ENCODE measurements at places on chromosomes 5 and 9.

DNA sequence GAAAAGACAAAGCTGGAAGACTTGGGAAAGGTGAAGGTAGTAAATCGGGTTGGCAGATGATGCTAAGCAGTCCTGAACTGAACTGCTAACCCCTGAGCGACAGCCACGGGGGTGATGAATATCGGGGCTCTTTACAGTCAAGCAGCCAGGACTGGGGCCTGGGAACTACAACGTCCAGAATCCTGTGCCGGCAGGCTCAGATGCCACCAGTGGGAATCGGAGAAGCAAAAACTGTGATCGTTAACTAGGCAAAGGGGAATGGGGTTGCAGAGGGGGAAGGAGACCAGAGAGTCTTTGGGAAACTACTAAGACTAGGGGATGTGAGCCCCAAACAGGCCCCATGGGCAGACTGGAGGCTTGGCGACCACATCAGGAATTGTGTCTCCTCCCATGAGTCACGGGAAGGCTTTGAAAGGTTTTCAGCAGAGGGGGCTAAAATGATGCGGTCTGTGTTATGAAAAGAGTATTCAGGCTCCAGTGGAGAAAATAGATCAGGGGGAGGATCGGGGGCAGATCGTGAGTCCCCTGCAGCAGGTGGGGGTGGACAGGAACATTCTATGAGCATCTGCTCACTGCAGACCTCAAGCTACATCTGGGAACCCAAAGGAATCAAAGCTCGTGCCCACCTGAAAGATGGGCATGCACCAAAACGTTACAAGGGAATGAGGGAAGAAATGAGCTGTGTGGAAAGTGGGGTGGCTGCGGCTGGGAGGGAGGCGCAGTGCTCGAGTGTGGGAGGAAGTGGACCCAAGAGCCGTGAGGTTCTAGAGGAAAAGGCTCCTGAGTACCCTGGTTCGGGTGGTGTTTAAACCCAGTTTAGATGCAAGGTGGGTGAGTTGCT lies 53.8 kb downstream of the HRH2 start:
- DNase-seq = no peak

DNA sequence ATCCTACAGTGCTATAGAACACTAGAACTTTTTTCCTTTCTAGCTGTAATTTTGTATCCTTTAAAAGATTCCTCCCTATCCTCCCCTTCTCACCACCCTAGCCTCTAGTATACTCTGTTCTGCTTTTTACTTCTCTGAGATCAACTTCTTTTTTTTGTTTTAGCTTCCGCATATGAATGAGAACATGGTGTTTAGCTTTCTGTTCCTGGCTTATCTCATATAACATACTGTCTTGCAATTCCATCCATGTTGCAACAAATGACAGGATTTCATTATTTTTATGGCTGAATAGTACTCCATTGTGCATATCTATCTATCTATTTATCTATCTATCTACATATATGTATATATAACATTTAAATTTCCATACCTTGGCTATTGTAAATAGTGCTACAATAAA lies 126.0 kb upstream of the MAN2A1 start:
- no peak for DNase-seq

DNA sequence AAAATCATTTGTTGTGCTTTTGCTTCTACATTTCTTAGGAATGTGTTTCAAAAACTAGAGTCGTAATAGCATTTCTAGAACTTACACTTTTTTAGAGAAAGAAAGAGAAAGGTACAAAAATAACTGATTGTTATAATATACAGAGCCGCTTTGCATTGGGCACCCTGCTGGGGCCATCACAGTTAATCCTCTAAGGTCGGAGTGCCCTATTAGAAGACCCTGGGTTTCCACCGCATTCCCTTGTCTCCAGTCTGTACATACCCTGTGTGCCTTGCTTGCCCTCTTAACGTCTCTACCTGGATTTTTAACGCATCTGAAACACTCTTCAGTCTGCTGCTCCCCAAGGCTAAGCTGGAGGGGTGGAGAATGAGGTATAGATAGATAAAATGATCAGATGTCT lies 1.3 kb downstream of the MARVELD2 start:
- DNase-seq = no peak

DNA sequence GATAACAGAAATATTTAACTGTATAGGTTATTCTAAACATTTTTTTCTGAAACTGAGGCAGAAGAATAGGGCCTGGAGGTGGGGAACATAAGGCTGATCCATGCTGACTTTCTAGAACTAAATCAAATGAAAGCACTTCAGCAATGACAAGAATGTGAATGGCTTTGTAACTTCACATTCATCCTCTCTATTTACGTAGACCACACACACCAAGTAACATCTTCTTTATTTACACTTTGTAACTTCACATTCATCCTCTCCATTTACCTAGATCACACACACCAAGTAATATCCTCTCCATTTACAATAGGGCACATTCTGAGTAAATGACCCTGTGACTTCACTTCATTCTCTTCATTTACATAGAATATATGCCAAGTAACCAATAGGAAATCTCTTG lies 251.8 kb upstream of the CDH9 start:
- no peak for DNase-seq

DNA sequence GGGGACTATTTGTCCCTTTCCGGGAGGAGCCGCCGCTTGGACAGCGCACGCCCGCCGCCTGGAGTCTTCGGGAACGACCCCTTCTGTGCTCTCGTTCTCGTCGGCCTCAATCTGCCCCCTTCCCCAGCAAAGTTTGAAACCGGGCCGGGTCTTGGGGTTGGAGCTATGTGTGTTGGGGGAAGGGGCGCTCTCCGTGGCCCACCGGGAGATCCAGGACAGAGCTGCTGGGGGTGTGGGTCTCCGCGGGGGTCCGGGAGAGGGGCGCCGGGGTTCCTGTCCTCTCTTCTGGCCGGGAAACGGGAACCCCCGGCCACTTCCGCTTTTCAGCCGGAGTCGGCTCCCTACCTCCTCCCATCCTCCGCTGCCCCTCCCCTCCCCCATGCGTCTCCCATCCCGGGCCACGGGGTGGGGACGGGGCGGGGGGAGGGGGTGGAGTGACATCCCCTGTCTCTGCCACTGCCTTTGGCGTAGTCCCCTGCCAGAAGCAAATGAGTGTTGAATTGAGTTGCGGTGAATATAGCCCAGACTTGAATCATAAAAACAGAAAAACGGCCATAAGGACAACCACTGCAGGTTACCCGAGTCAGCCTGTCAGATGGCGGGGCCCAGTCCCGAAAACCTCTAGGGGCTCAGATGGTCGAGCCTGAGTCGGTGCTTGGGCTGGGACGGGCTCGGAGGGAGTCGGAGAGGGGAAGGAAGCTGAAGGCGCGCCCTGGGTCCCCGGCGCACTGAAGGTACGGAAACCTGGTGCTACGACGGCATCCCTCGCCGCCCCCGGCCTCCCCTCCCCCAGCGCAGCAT lies 1.1 kb downstream of the CPLX2 start:
- no peak for DNase-seq

DNA sequence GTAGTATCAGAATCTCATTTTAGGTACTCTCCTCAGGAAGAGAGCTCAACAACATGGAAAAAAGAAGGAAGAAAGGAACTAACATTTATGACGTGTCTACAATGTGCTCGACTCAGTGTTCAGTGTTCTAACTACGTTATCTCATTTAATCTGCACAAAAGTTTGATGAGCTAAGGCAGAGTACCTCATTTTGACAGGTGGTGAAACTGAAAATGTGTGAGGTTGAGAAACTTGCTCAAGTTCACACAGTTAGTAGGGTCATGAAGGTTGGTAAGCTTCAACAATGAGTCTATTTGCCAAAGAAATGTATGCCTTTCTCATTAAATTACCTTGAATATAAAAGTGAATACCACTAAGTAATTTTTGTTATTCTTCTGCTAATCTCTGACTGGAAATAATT lies 165.1 kb downstream of the CAAP1 start:
- no peak for DNase-seq

GRCh38 chr5:145347026-145347616 lies 488.0 kb downstream of the PRELID2 start:
- DNase-seq = no peak

DNA sequence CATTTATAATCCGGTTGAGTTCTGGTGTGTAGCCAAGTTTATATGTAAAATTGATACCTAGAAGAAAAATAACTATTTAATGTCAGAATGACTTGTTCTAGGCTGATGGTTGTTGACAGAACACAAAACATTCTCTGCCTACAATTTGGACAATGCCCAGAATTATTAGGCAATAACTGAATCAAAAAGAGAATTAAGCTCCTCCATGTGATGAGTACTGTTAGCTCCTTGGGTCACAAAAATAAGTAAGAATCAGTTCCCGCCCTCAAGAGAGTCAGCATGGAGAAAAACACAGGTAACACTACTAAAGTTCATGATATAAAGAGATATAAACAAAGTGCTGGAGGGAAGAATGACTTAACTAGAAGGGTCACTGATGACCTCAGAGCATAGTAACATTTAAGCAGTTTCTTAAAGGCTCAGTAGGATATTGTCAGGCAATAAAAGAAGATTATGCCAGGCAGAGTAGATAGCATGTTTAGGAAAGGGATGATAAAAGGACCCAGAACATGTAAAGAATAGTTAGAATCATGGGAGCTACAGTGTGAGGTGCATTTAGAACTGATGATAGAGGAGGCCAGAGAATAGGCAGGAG lies 200.5 kb upstream of the ACTBL2 start:
- DNase-seq = no peak

DNA sequence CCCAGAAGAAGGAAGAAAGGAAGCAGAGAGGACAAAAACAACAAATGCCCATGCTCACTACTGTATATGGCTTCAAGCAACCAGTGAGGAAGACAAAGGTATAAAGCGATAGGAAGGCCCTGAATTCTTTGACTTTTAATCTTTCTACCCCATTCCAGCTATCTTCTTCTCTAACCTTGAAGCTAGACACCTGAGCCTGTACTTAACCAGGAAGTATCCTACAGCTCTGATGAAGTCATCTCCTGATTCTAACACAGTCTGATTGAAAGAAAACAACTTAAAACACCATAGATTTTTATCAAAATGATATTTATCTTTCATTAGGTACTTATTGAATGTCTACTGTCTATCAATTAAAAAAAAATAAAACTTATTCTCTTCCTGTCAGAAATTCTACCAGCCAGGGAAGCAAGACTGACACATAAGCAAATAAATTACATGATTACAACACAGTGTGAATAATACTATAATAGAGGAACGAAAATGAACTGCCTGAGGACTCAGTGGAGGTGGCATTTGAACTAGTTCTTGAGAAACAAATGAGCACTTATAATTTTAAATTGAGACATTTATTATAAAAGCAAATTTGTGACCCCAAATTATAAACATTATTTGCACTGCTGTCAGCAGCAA lies 123.3 kb upstream of the ELL2 start:
- no peak for DNase-seq

- no peak for DNase-seq
Measured at GRCh38 chr9:84849049-84849448, 179.5 kb downstream of the NTRK2 start.

- DNase-seq = no peak
Measured at GRCh38 chr9:127211983-127212382, 52.6 kb upstream of the GARNL3 start.

DNA sequence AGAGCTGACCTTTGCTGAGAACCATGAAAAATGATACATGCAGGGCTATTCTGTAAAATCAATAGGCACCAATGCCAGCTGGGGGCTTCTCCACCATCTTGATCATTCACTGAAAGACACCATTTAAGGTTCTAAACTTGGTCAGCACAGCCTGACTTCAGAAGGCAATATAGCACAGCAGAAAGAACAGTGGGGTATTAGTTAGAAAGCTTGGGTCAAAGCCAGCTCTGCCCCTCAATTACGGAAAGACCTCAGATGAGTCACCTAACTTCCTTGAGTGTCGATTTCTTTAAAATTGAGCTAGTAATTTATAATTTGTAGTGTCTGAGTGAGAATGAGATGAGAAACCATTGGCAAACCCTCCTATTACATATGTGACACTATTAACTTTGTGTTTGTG lies 3.4 kb downstream of the TNC start:
- DNase-seq = no peak

GRCh38 chr5:140869555-140869886 lies 764 bp downstream of the PCDHA11 start:
- no peak for DNase-seq

- no peak for DNase-seq
Measured at GRCh38 chr5:82991678-82992323, 85.4 kb downstream of the TMEM167A start.

DNA sequence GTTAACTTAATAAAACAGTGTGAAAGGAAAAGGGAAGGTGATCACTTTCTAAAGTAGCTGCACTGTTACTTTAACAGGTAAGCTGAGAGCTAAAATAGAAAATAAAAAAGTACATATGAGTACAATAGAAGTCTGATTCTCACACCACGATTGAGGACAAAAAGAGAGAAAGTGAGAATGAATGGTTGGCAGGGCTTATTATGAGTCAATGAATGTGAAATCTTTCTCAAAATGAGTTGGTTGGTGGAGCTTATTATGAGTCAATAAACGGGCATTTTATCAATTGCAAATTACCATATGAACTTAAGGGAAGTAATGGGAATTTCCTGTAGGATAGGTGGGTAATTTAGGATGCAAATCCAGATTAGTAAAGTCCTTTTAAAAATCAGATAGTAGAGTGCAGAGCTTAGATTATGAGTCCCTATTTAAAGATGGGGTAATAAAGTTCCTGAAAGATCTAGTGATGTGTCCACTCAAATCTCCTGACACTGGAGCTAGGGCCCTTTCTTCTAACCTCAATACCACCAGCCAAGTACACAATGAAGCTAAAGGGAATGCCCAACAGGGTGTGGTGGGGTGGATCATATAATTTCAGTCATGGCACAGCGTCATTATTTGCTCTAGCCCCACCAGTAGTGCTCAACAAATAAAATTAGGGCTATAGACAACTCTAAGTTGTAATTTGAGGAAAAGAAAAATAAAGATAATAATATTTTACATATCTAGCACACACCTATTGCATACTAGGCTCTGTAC lies 21.1 kb upstream of the TLR4 start:
- DNase-seq = no peak

GRCh38 chr9:20217596-20217995 lies 404.7 kb downstream of the MLLT3 start:
- no peak for DNase-seq
